HT1080 (cell line): ENCODE measurements at places on chromosomes 16 and 17. TPM values are rescaled to one million over a fixed set of nuclear protein-coding genes. Genes with fewer than 3 reads are reported as not detected.

CLDN9 gene
- total RNA-seq, result not detected in 2 replicates

UTP18 gene
- total RNA-seq, result 57.8 and 74.7 TPM in 2 replicates

DNA sequence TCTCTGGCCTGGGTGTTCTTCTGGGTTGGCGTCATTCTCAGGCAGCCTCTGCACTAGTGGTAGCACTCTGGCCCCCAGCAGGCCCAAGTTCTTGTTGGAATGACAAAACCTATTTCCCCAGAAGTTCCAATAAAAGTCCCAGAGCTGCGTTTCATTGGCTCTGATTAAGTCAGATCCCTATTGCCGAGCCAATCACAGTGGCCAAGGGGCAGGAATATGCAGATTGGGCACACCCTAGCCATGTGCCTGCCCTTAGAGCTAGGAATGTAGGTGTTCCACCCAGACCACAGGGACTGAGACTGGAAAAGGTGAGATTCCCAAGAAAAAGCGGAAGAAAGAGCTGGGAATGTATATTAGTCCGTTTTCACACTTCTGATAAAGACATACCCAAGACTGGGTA is 44.9 kb upstream of the POLR3E start:
- no peak for DNase-seq

DNA sequence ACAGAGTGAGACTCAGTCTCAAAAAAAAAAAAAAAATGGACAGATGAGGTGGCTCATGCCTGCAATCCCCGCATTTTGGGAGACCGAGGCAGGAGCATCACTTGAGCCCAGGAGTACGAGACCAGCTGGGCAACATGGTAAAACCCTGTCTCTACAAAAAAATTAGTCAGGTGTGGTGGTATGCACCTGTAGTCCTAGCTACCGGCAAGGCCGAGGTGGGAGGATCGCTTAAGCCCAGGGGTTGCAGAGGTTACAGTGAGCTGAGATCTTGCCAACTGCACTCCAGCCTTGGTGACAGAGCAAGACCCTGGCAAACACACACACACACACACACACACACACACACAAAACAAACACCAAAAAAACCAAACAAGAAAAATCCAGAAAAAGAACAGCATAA is 7.7 kb upstream of the ENGASE start:
- DNase-seq, result no peak

DNA sequence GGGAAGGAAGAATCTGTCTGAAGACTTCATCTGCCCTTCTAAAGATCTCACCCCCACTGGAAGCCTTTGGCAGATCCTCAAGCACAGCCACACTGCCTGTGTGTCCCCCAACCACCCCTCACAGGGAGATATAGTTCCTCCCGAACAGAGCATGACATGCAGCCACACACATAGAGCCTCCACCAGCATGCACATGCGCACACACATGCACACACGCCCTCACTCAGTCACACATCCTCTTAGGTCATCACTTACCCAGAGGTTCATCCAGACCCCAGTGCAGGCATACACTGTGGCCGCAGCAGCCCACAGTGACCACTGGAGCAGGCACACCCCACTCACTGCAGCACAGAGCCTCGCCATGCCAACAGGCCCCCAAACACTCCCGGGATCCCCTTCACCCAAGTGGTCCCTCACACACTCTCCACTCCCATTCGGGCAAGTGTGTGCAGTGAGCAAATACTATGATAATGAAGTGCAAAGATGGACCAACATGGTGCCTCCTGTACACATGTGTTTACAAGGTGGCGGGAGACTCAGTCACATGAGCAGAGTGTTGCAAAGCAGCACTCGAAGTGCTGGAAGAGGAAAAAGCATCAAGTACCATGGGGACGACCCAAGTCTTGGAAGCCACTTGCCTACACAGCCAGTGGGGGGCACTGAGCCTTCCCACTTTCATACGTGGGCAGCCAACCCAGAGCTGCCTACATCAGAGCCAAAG is 17.0 kb upstream of the SP6 start:
- no peak for DNase-seq

- no peak for DNase-seq
Measured at GRCh38 chr16:27195941-27196595, 7.3 kb upstream of the KDM8 start.

DNA sequence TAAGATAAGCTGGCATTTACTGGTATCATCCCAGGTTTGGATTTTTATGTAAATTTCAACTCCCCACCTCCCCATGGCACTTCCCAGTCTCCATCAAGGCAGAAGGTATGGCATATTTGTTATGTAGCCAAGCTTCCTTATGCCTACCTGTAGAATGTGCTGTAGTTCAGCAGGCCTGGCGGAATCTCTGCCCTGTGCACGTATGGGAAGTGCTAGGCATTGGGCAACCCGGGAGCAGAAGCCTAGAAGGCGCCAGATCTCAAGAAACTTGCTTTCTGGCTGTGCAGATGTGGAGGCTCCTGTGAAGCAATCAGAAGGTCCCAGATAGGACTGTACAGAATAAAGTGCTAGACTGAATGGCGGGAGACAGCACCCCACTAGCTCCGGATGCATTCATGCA is 64.7 kb downstream of the SNX20 start:
- no peak for DNase-seq

GRCh38 chr17:45139533-45139920 is 4.0 kb downstream of the ACBD4 start:
- DNase-seq, result no peak
